Thyroid gland (tissue), 4 donors: ENCODE measurements at places on chromosomes 2 and 18. TPM values are rescaled to one million over a fixed set of nuclear protein-coding genes. Genes with fewer than 3 reads are reported as not detected.

- DNase-seq, result no peak
These were observed 31.5 kb downstream of the SIX3 start for GRCh38 chr2:44972771-44973535.

- no peak for DNase-seq
These were observed 73.4 kb downstream of the ROCK1 start for GRCh38 chr18:21038201-21038600.

CCDC68 gene
- 16.2 TPM for total RNA-seq

DNA sequence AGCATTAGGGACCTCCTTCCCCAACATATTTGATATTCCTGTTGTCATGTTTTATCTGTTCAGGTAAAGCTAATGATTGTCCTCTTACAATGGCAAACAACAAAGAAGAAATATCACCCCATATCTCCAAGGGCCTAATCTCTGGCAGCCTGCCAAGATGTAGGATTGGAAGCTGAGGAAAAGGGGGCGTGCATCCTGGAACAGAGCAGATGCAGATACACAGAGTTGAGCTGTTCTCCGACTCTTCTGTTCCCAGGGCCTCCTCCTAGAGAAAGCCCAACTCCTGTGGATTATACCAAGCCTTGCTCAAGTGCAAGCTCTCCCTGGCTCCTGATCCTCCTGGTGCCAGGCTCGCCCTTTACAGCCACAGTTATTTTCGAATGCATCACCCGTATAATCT is 35.2 kb upstream of the CD207 start:
- DNase-seq, result no peak

DNA sequence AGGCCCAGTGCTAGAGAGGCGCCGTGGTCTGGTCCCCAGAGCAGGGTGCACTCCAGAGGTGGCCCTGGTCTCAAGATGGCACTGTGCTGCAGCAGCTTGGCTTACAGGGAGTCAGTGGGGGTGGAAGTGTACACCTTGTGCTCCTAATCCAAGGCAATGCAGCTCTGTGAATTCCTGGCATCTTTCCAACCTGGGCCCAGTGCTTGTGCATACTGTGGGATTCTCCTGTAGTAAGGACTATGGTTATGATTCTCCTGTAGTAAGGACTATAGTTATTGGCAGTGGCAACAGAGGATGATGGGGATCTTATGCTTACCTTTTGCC is 616.7 kb upstream of the REG3G start:
- no peak for DNase-seq

- no peak for DNase-seq
These were observed 16.3 kb downstream of the WDPCP start for GRCh38 chr2:63572001-63572400.

DNA sequence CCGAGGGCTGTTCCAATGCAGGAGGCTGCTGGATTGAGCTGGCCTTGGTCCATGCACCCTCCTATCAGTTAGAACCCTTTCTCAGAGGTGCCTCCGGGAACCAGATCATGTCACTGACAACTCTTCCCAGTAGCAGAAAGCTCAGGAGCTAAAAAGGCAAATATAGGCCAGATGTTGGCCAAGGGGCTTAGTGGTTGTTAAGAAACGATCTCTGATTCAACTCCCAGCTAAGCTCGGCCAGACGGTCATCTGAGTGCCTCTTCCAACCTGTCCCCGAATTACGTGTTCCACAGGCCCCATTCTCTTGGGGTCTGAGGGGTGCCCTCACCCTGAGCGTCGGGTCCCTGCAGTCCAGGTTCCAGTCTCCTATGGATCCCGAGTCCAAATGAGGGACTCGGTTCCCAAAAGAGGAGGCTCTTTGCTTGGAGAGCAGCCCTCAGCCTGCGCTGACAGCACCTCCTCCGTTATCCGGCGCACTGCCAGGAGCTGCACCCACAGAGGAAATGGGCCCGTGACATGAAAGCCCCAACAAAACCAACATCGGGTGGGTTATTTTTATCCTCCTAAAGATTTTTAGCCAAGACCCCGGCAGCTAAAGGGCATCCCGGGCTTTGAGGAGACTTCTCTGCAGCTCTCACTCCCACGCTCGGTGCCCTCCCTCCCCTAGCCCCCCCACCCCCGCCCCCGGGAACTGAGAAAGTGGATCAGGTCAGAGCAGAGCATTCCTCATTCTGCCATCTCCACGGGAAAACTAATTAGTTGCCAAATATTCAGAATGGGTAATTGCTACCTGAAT is 106.6 kb upstream of the ID2 start:
- no peak for DNase-seq

GRCh38 chr2:183207110-183207509 is 82.9 kb downstream of the NUP35 start:
- DNase-seq, result no peak
